ENCODE measurements at places on chromosomes 13 and 19.

DNA sequence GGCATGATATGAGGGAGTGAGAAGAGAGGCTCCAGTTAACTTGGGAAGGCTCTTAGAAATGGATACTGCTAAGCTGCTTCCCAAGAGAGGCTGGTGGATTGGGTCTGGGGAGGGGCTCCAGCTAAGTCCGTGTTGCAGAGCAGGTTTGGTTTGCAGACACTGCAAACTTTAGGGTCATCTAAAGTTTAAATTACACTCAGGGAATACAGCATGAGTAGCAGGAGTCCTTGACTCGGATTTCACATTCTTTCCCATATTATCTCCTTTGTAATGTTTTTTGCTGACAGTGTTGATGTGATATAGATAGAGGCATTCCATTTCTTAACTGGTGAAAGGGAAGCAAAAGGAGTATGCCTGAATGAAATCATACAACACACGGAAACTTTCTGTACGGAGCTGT lies 31.9 kb downstream of the SGCG start:
- H3K27ac ChIP-seq: no peak overlapping the region
- DNase-seq: no peak
- H3K27me3 ChIP-seq: no peaks in the 10 kb centered on the region
- H3K36me3 ChIP-seq: no peaks in the 10 kb centered on the region
- no peak overlapping the region for H3K4me3 ChIP-seq
- H3K4me1 ChIP-seq: no peaks in the 10 kb centered on the region

DNA sequence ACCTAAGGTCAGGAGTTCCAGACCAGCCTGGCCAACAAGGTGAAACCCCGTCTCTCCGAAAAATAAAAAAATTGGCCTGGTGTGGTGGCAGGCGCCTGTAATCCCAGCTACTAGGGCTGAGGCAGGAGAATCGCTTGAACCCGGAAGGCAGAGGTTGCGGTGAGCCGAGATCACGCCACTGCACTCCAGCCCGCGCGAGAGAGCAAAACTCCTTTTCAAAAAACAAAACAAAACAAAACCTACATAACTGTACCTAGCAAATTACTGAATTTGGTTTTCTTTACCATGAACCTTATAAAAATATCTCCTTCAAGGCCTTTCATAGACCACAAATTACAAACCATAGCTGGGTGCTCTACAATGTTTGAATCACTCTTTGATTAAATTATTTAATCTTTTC lies 760 bp downstream of the ZNF91 start:
- H3K27me3 ChIP-seq: no peaks in the 10 kb centered on the region
- H3K27ac ChIP-seq: peak overlapping the region; percentile 61
- H3K4me3 ChIP-seq: peak overlapping the region; percentile 75
- peak; percentile 49 for DNase-seq
- peaks cover 11% of the 10 kb centered on the region for H3K4me1 ChIP-seq

DNA sequence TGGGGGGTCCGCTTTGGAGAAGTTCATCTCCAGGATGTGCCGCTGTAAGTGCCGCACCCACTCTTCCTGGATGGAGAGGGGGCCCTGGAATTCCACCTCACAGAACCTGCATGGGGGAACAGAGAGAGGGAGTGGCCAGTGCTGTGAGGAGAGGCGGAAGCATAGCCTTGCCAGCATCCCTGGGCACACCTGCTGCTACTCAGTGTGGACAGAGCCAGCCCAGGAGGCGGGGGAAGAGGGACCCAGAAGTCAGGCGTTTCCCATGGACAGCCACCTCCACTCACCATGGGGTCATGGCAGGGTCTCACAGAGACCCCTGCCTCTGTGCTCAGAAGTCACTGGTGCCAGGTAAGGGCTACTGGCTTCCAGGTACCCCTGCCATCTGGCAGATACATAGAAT lies 4.3 kb upstream of the AKAP8L start:
- peaks cover 49% of the 10 kb centered on the region for H3K36me3 ChIP-seq
- no peaks in the 10 kb centered on the region for H3K27me3 ChIP-seq
- H3K4me3 ChIP-seq: no peak overlapping the region
- no peak for DNase-seq
- peaks cover 5% of the 10 kb centered on the region for H3K4me1 ChIP-seq
- H3K27ac ChIP-seq: no peak overlapping the region

- H3K36me3 ChIP-seq: peaks cover 75% of the 10 kb centered on the region
- DNase-seq: no peak
- no peak overlapping the region for H3K4me3 ChIP-seq
- no peaks in the 10 kb centered on the region for H3K4me1 ChIP-seq
- H3K27me3 ChIP-seq: no peaks in the 10 kb centered on the region
These were observed 34.2 kb upstream of the ZNF254 start for GRCh38 chr19:24052811-24053210.

DNA sequence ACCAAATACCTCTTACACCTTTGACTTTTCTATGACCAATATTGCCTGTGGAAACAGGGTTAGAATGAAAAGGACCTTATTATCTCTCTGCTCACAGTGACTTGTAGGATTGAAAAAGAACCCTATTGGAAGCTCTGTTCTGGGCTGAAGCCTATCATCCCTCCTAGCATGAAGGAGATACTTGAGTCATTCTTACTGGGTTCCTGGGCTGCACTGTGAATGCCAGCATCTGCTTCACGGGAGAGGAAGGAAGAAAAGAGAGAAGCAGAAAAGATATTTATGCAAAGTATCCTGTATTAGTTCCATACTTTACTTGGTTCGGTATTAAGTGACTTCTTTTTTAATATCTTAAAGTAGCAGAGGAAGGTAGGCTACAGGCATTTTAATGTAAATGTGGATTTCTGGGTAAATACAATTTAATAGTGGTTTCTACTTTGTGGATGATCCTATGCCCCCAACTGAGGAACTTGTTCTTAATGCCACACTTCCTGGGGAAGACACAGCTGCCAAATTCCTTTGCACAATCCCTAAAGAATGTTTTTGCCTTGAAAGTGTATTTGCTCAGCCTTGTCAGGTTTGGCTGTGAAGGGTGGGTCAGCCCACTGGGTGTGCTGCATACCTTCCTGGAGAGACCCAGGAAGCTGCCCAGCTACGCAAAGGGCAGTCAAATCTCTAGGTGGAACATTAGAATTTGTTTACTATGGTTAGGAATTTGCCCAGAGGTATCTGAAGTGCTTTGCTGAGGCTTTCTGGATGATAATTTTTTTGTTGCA lies 13.7 kb upstream of the SCEL start:
- H3K4me1 ChIP-seq: peaks cover 12% of the 10 kb centered on the region
- peak; percentile 86 for DNase-seq
- no peak overlapping the region for H3K4me3 ChIP-seq
- no peaks in the 10 kb centered on the region for H3K27me3 ChIP-seq
- no peaks in the 10 kb centered on the region for H3K36me3 ChIP-seq
- H3K27ac ChIP-seq: peak overlapping the region; percentile 80

DNA sequence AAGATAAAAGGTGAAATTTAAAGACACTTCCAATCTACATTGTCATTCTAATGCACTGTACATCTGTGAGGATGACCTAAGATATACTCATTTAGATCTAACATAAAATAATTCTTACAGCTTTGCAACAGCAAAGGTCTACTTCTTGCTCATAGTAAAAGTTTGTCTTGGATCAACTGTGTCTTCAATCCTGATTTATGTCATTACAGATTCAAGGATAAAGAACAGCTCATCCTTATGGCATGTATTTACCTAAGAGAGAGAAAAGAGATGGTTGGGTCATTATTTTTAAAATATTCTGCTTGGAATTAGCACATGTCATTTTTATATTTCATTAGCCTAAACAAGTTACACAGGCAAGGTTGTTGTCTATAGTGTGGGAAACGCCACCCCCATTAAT lies 2193.1 kb downstream of the PCDH9 start:
- DNase-seq: no peak
- no peaks in the 10 kb centered on the region for H3K27me3 ChIP-seq
- H3K4me1 ChIP-seq: no peaks in the 10 kb centered on the region
- no peak overlapping the region for H3K4me3 ChIP-seq

DNA sequence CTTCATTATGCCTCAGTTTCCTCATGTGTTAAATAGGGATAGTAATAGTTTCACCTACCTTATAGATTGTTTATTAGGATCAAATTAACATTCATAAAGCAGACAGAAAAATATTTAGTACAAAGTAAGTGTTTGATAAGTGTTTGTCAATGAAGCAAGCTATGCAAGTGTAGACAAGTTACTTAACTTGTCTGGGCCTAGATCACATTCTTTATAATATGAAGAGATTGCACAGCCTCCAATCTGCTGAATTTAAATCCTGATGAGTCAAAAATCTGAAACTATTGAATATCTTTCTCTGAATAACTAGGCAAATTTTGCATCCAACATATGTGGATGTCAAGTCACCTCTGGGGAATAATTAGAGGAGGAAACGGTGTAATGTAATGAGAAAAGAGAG lies 170.5 kb downstream of the MZT1 start:
- no peak overlapping the region for H3K4me3 ChIP-seq
- no peak overlapping the region for H3K27ac ChIP-seq
- no peaks in the 10 kb centered on the region for H3K4me1 ChIP-seq
- H3K27me3 ChIP-seq: no peaks in the 10 kb centered on the region

GRCh38 chr13:51804295-51805172 lies 571 bp upstream of the DHRS12 start:
- H3K27me3 ChIP-seq: no peaks in the 10 kb centered on the region
- no peaks in the 10 kb centered on the region for H3K36me3 ChIP-seq
- H3K27ac ChIP-seq: peak overlapping the region; percentile 100
- H3K4me3 ChIP-seq: peak overlapping the region; percentile 57
- DNase-seq: peak; percentile 43

GRCh38 chr19:12092065-12092867 lies 27.7 kb downstream of the ZNF844 start:
- DNase-seq: peak; percentile 88
- H3K27ac ChIP-seq: peak overlapping the region; percentile 73
- peaks cover 9% of the 10 kb centered on the region for H3K4me1 ChIP-seq
- peak overlapping the region; percentile 55 for H3K4me3 ChIP-seq

DNA sequence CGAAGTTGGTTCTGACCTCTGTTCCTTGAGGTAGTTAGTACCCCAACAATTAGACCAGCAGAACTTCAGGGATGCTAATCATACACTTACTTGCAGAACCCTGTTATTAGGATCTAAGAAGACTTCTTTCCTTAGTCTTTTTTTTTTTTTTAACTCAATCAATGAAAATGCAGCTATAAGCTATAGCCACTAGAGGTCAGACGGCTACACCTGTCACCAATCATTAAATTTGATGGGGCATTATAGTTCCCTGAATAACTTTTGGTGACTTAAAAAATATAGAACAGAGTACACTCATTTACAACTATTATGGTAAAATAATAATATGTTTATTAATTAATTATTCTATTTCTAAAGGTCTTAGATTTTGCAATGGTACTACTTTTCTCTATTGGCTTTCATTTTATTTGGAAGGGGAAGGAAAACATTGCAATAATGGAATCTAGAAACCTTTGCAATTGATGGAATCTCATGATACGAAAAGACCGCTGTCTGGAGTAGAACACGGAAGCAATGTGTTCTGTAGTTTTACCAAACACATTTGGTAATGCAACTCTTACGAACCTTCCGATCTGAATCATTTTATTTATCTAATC lies 483.2 kb downstream of the DIAPH3 start:
- H3K36me3 ChIP-seq: no peaks in the 10 kb centered on the region
- H3K4me3 ChIP-seq: no peak overlapping the region
- H3K27me3 ChIP-seq: no peaks in the 10 kb centered on the region
- H3K27ac ChIP-seq: no peak overlapping the region
- no peak for DNase-seq

GRCh38 chr13:42189061-42189460 lies 82.9 kb upstream of the AKAP11 start:
- H3K27me3 ChIP-seq: no peaks in the 10 kb centered on the region
- peaks cover 9% of the 10 kb centered on the region for H3K36me3 ChIP-seq
- no peak overlapping the region for H3K27ac ChIP-seq
- no peak for DNase-seq
- no peak overlapping the region for H3K4me3 ChIP-seq
- no peaks in the 10 kb centered on the region for H3K4me1 ChIP-seq

DNA sequence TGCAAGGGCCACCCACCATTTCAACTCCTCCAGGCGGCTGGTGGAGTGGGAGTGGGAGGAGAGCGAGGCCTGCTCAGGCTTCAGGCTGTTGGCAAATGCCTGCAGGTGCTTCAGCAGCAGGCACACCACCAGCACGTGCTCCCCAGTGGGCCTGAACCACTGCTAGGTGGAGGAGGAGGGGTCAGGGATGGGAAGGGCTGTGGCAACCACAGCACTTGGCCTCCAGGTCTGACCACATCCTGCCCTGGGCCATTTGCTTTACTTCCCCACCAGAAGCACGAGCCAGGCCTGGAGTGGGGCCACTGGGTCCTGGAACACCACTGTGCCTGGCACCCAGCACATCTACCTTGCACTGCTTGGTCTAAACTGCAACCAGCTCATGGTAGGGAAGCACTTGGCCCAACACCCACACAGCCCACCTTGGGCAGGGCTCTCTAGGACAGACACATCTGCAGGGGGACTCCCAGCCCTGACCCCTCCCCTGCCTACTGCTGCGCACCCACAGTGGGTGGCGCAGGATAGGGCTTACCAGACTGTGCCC lies 26.2 kb downstream of the TUBA3C start:
- H3K4me1 ChIP-seq: no peaks in the 10 kb centered on the region
- no peak overlapping the region for H3K4me3 ChIP-seq
- no peaks in the 10 kb centered on the region for H3K27me3 ChIP-seq
- H3K36me3 ChIP-seq: no peaks in the 10 kb centered on the region
- no peak overlapping the region for H3K27ac ChIP-seq

DNA sequence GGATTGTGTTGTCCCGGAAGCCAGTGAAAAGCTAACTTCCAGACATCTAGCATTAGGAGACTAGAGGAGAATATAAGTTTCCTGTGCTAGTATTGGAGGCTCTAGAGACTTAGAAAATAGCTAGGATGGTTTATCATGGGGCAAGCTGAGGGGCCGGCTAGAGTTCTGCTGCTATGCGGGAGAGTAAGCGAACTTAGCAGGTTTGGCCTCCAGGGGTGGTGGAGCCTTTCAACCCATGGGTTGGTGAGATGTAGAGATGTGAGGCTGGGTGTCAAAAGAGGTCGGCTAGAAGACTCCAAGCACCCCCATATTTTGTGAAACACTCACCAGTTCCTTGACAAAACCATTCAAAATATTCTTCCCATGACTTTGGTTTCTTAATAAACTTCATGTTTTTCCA lies 4.4 kb downstream of the SULT2A1 start:
- H3K27ac ChIP-seq: no peak overlapping the region
- H3K4me1 ChIP-seq: no peaks in the 10 kb centered on the region
- DNase-seq: no peak
- H3K4me3 ChIP-seq: no peak overlapping the region
- no peaks in the 10 kb centered on the region for H3K36me3 ChIP-seq

GRCh38 chr13:48275507-48275906 lies 28.0 kb upstream of the RB1 start:
- H3K27ac ChIP-seq: no peak overlapping the region
- H3K36me3 ChIP-seq: no peaks in the 10 kb centered on the region
- no peaks in the 10 kb centered on the region for H3K27me3 ChIP-seq
- H3K4me1 ChIP-seq: no peaks in the 10 kb centered on the region
- no peak overlapping the region for H3K4me3 ChIP-seq

DNA sequence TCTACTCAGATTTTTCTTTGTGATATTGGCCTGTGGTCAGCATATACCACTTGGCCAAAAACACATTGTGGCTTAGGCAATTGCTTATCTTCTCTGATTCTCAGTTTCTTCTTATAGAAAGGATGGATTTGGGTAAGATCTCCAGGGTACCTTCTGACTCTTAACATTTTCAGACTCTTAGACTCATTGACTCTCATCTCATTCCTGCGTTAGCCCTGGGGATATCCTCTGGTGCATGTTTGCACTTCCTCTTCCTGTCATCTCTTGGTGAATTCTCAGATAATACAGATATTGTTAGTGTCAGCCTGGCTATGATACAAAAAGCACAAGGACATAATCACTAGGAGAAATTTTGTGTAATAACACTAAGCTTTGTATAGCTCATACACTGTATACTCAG lies 492.5 kb upstream of the GPC6 start:
- H3K4me1 ChIP-seq: no peaks in the 10 kb centered on the region
- no peak overlapping the region for H3K4me3 ChIP-seq
- no peak overlapping the region for H3K27ac ChIP-seq
- no peaks in the 10 kb centered on the region for H3K27me3 ChIP-seq
